ENCODE measurements at places on chromosomes 5 and 9.

- no peak for DNase-seq
These were observed 26.9 kb downstream of the TMEFF1 start for GRCh38 chr9:100499866-100500265.

DNA sequence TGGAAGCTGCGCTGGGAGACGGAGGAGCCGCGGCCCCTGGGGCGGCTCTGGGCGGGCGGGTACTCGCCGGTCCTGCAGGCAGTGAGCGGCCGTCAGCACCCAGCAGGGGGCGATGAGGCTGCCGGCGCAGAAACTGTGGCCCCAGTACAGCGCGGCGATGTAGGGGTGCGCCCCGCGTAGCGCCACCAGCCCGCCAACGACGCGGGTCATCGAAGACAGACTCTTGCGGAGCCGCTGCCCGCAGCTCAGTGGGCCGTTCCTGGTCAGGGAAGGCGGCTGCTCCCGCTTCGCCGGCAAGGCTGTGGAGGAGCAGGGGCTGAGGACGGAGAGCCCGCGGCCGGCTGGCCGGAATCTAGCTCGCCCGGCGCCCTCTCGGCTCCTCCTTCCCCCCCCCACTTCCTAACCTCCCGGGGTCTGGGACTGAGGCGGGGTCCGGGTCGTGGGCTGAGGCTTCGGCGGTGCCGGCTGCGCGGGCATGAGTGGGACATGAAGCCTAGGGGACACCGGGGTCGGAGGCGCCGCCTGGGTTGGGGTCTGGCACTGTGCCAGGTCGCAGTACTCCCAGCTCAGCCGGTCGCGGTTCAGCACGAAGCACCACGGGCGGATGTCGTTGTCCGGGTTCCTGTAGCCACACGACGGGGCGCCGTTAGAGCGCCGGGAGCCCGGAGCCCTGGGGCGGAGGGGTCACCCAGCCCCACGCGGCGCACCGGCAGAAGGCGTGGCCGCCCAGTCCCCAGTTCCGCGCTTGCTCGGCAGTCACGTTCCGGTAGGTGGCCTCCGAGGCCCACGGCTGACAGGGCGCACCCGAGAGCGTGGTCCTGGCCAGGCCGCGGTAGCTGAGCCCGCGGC lies 3.6 kb upstream of the PFN3 start:
- DNase-seq: peak; percentile 75

DNA sequence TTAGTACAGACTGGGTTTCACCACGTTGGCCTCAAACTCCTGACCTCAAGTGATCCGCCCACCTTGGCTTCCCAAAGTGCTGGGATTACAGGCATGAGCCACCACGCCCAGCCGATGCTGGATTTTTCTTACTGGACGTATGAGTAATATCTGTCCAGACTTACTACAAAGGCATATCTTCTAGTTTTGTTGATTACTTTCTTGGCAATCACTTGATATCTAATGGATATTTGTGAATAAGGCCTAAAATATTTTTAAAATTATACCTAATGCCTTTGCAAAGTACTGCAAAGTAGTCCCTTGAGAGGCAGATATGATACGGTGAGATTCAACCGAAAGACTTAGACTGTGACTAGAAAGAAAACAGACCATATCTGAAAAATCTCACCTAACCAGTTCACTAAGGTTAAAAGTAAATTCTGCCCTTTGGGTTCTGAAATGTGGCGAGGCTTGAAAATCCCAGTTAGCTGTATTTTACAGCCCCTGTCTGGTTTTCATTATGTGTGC lies 152.1 kb downstream of the GNAQ start:
- no peak for DNase-seq

GRCh38 chr5:158246661-158247060 lies 387.7 kb upstream of the CLINT1 start:
- no peak for DNase-seq

DNA sequence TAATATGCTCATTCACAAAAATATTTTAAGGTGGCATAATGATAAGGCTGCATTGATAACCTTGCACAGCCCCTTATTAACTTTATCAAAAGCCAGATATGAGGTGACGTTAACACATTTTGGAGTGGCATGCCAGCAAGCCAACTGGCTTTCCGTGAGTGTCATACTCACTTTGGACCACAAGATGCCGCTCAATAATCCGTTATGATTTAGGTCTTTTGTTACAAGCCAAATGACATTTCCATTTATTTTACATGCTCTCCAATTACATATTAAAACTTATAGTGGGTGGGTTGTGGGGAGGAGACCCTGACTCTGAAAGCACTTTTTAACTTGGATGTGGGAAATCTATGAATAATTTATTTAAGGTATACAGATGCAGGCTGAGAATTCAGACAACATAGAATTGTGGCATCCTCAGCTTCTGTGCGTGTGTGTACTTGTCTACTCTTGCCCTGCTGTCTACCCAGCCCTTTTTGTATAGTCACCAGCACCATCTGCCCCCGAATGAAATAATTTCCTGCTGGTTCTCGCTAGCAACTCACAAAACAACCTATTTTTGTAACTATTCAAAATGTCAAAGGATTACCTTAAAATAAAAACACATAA lies 305.1 kb downstream of the PSAT1 start:
- no peak for DNase-seq

- peak; percentile 16 for DNase-seq
These were observed 43.1 kb downstream of the BOD1 start for GRCh38 chr5:173573126-173573960.

- no peak for DNase-seq
These were observed 18.1 kb downstream of the GRXCR2 start for GRCh38 chr5:145854651-145855258.

DNA sequence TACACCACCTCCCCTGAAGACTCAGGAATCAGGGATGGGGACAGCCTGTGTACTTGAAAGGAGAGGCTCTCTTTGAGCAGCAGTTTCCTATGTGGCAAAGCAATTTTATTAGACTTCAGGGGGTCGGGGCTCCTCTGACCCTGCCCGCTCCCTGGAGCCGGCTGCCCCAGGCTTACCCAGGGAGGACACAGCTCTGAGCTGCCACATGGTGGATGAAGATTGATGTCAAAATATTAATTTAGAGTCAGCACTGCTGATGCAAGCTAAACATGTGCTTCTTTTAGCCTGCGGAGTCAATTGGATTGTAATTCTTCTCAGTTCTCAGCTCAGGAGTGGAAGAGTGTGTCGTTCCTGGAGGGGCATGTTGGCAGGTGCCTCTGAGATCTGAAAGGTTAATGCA lies 606.1 kb downstream of the KIF4B start:
- DNase-seq: no peak

DNA sequence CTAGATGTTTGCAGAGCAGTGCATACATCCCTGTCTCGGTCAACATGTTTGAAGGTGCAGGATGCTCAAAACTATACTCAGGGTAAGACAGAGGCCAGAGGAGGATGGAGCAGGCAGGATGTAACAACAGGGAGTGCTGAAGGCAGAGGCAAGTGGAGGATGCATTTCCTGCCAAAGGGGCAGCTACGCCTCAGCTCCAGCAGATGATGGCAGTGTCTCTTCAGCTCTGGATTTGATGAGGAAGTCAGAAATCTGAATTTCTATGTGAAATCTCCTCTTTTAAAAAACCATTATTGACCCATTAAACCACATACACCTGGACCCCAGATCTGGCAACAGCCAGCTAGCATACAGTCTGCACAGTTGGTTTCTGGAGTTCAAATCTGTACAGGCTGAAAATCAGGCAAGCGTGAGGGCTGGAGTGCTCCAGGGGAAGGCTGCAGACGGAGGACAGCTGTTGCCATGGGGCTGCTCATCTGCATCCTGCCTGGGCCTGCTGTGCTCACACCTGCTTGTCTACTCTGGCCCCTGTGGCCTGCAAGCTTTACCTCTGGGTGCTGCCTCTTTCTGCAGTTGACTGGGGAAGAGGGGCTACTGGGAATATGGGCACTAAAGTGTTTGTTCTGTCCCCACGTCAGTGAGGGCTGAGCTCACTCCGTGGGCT lies 152.9 kb upstream of the SLC28A3 start:
- no peak for DNase-seq

DNA sequence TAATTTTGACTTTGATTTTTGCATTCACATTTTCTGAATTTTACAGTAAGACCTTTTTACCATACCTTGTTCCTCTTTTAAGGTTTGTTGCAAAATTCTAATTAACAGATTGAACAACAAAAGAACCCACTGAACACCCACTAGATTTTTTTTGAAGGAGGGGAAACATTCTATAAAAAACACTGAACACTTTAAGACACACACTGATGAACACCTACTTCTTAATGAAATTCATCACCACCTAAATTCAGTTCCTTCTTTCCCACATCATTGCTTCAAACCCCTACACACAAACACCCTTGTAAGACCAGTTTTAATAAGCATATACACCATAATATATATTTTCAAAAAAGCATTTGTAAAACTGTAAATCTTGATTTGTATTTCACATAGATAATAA lies 559.0 kb upstream of the MEF2C start:
- no peak for DNase-seq

GRCh38 chr9:36937951-36938350 lies 96.1 kb downstream of the PAX5 start:
- DNase-seq: no peak

GRCh38 chr5:168328814-168329213 lies 37.4 kb downstream of the WWC1 start:
- DNase-seq: no peak

DNA sequence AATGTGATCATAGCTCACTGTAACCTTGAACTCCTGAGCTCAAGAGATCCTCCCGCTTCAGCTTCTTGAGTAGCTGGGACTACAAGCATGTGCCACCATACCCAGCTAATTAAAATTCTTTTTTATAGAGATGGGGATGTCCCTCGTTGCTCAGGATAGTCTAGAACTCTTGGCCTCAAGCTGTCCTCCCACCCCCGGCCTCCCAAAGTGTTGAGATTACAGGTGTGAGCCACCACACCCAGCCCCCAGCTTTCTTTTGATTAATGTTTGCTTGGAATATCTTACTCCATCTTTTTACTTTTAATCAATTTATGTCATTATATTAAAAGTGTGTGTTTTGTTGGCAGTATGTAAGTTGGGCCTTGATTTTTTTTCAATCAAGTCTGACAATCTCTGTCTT lies 59.4 kb upstream of the EXOC3 start:
- DNase-seq: no peak

GRCh38 chr5:150599917-150600511 lies 40.4 kb upstream of the SYNPO start:
- DNase-seq: no peak

DNA sequence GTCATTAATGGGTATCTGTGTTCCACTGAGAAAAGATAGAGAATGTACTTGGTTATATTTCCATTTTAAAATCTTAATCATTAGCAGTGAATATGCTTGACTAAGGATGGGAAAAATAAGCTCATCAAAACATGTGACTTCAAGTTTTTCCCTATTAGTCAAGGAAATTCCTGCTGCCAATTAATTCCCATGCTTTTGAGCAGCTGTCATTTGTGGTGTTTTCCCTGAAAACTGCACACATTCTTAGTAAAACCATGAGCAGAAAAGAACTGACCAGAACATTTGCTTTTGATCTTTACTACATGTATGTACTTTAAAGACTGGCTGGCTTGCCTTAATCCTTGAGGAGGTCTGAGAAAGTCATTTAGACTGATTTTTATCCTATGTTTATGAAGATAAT lies 75.2 kb downstream of the AOPEP start:
- DNase-seq: no peak

GRCh38 chr9:18554244-18554643 lies 80.3 kb downstream of the ADAMTSL1 start:
- DNase-seq: no peak

- no peak for DNase-seq
These were observed 39.6 kb upstream of the DMXL1 start for GRCh38 chr5:119031011-119031886.

- no peak for DNase-seq
These were observed 101.7 kb downstream of the APTX start for GRCh38 chr9:32899761-32900160.

GRCh38 chr9:109908459-109909390 lies 128.7 kb downstream of the PALM2AKAP2 start:
- DNase-seq: no peak

DNA sequence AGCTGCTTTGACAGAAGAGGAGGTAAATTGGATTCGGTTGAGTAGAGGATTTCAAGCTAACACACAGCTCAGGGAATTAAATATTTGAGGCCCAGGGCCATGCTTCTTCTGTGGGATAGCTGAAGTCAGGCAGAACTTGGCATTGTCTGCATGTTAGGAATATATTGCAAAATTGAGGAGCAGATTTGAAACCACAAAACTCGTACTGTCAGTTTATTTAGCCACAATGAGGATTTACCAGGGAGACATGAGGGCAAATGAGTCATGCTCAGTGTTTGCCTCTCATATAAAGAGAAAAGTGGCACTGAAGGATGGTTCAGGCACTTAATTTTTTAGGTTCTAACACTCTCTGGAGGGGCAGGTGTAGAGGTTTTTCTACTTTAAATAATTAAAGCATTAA lies 83.0 kb upstream of the PRLR start:
- no peak for DNase-seq

GRCh38 chr5:17227868-17228267 lies 10.4 kb downstream of the BASP1 start:
- DNase-seq: no peak

DNA sequence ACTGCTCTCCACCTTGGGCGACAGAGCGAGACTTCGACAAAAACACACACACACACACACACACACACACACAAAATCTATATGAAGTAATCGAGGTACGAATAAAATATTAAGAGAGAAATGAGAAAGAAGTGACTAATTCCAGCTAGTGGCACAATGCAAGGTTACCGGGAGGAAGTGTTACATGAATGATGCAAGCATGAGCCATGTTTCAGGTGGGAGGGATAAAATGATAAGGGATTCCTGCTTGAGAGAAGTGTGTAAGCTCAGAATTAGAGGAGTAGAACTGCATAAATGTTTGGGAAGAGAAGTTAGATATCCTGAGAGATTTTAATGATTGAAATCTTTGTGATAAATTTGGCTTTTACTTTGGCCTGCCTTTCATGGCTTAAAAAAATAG lies 18.8 kb downstream of the HAPLN1 start:
- DNase-seq: no peak

DNA sequence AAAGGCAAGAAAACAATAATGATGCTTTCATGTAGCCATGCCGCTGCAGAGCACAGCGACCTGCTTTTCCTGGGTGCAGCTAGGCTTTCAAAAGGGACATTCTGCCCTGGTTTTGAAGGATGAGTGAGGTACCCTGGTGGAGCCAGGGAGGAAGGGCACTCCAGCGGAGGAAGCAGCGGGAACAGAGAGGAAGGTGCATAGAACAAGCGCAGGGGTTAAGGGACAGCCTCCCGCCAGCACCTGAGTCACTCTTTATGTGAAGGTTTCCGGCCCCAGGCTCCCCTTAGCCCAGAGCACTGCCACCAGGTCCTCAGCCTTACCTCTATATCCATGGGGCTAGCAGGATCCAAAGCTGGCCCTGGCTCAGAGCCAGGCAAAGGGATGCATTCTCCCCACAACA lies 221.1 kb downstream of the CDK5RAP2 start:
- no peak for DNase-seq

DNA sequence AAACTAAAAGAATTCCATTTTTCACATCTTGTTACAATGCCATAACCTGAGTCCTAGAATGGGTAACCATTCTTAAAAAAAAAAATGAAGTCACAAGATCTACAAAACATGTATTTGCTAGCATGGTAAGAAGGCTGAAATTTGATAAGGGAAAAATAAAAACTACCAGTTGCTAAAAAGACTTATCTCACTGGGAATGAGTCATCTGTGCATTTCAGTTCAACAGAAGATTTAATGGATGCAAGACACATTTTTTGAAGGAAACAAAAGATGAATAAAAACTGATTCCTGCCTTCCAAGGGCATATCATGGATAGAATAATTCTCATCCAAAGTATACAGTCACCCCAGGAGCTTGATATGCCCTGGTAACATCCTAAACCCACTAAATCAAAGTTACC lies 47.2 kb downstream of the SGTB start:
- DNase-seq: no peak
